Stimulated activated CD8-positive, alpha-beta memory T cell treated with anti-CD3 and anti-CD28 coated beads, Interleukin-15, amount 100 ng/mL, for 48 hours (primary cell): ENCODE measurements at places on chromosomes 1 and 21.

DNA sequence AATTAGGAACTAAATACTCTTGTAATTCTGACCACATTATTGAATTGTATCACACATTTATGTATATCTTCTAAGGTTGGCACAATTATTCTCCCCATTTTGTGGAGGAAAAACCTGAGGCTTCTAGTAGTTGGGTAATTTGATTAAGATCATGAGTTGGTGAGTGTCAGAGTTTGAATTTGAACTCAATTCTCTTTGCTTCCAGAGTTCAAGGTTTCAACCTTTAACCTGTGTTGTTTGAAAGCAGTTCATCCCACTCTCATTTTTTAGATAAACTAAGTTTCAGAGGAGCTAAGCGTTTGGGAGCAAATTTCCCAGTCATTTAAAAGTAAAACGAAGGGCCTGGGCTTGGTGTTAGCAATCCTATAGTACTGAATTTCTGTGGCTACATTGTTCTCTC, 293.4 kb downstream of the ADGRL2 start:
- DNase-seq, result no peak

GRCh38 chr1:62435231-62436038, 1.4 kb upstream of the USP1 start:
- DNase-seq, result no peak

DNA sequence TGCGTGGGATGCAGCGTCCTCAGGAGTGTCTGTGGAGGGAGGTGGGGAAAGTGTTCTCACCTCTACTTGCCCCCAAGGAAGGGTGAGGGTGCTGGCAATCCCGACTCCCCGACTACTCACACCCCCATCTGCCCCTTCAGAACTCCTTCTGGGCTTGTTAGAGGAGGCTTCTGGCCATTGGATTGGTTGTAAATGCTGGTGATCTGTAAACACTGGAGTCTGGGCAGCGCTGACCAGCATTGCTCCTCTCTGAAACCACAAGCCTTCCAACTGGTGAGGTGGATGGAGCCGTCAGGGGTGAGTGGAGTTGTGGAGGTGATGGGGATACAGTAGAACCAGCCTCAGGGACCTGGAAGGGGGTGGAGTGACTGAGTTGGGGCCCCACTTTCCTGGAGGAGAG, 59.3 kb downstream of the NKAIN1 start:
- DNase-seq, result no peak

- DNase-seq, result no peak
These were observed 171.8 kb downstream of the TOMM20 start for GRCh38 chr1:234956821-234957329.

DNA sequence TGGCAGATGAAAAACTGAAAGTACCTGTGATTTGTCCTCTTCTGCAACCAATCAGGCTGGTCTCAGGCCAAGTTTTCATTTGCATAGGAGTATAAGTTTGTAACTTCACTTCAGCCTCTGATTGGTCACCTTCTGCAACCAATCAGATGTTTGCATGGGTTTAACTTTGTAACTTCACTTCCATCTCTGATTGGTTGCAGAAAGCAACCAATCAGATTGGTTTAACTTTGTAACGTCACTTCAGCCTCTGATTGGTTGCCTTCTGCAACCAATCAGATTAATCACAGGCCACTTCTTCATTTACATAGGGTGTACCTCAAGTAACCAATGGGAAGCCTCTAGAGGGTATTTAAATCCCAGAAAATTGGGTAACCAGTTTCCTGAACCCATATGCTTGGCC, 18.9 kb upstream of the TUT4 start:
- DNase-seq, result no peak

GRCh38 chr21:29481641-29482040, 182.9 kb downstream of the BACH1 start:
- DNase-seq, result no peak
